ENCODE measurements at places on chromosomes 3 and 15.

GRCh38 chr3:157180262-157180661, 20.3 kb upstream of the CCNL1 start:
- DNase-seq: no peak

DNA sequence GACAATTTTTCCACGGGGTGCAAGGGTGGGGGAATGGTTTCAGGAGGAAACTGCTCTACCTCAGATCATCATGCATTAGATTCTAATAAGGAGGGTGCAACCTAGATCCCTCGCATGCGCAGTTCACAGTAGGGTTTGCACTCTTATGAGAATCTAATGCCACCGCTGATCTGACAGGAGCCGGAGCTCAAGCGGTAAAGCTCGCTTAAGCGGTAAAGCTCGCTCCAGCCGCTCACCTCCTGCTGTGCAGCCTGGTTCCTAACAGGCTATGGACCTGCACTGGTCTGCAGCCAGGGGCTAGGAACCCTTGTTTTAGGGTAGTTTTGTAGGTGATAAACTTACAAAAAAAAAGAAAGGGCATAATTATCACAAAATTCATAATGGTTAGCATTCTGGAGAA, 53.9 kb upstream of the RYR3 start:
- DNase-seq: no peak

DNA sequence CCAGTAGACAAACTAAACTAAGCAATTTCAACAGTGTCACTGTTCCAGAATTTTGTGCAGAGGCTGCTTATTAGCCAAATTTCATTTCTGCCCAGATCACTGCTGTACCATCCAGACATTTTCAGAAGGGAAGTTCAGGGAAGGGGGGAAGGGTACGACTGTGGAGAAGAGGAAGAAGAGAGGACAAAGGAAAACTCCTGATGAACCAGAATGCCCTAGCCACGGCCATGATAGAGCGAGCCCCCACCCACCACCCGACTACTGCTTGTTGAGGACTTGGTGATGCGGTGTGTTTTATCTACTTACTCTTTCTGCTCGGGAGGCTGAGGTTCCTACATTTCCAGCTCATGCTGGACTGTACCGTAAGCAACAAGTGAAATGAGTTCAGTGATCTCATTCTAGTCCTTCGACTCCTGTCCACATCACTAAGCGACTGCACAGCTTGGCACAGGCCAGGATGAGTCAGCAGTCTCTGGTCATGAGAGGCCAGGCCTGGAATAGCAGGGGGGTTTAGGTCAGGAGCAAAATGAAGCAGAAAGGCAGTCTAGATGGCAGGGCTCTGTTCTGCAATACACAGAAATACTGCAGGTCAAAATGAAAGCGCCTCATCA, 330.8 kb downstream of the TIGIT start:
- peak; percentile 88 for DNase-seq

- no peak for DNase-seq
Measured at GRCh38 chr3:34155108-34155507, 356.7 kb downstream of the PDCD6IP start.

DNA sequence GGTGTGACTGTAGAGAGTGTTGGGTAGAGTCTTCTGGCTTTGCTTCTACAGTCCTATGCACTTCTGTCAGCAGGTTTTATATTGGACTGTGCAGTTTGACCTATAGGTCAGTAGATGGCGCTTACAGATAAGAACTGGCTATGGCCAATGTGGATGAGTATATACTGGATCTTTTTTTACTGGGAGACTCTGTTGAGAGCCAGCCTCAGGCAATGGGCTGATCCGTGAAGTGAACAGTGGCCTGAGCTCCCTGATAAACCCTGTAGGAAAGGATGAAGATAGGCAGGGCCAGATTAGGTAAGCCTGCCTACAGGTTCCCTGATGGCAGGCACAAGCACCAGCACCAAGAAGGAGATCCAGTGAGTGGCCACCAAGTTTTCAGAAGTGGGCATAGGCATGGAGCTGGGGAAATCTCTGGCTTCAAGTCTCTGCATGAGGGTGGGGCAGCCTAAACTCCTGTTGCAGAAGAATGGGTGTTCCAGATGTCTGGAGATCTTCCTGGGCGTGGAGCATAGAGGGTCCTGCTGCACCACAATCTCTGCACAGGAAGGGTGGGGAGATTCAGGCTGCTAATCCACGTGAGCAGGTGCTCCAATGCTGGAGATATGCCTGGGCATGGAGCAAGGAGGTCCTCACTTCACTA, 326.0 kb upstream of the SGO1 start:
- DNase-seq: peak; percentile 49

- peak; percentile 98 for DNase-seq
Measured at GRCh38 chr3:46976326-46977190, at the start of gene CCDC12. TSS of gene CCDC12 (minus strand) at chr3:46976745. CDS start at chr3:46976732, 13 bp downstream.

GRCh38 chr3:53140847-53141845, 10.9 kb upstream of the RFT1 start:
- DNase-seq: no peak

DNA sequence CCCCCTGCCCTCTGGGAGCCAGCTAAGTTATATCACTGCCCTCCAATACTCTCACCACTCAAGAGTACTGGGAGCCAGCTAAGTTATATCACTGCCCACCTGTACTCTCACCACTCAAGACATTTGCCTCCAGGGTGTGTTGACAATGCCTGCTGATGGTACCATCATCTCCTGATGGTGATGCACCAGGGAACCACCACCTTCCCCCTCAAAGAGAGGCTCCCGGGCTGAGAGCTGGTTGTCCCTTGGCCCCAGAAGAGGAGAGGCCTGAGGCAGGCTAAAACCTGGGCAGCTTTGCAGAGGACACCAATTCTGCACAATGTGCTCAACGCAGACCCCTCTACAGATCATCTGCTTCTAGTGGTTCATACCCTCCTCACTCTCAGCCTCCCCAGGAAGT, 7.5 kb upstream of the HAPLN3 start:
- DNase-seq: no peak

DNA sequence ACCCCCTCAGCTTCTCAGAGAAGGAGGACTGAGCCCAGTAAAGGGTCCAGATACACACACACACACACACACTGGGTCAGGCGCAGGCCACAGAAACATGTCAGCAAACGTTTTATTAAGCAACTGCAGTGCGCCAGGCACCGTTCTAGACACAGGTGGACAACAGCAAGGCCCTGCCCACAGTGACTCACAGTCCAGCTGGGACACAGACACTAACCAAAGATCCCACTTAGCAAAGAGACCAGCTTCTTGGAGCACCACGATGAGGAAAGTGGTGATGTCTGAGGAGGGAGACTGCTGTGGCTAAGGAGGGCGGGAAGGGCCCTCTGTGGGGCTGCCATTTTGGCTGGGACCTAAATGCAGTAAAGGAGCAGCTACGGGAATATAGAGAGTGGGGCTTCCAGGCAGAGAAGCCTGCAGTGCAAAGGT, 2.8 kb upstream of the VILL start:
- DNase-seq: no peak

DNA sequence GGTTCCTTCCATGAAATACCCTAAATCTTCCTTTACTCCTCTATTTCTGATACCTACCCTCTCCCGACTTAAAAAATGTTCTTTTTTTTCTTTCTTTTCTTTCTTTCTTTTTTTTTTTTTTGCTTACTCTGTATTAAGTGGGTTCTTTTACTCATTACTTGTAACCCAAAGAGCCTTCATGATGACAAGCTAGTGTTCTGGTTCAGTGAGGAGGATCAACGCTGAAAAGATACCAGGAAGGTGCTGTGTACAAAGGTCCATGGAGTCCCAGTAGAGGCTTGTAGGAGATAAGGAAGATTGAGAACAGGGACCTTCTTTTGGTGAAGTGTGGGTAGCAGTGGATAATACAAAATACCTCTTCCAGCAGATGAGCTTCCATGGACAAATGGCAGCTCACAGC, 63.8 kb upstream of the SLC2A2 start:
- no peak for DNase-seq

DNA sequence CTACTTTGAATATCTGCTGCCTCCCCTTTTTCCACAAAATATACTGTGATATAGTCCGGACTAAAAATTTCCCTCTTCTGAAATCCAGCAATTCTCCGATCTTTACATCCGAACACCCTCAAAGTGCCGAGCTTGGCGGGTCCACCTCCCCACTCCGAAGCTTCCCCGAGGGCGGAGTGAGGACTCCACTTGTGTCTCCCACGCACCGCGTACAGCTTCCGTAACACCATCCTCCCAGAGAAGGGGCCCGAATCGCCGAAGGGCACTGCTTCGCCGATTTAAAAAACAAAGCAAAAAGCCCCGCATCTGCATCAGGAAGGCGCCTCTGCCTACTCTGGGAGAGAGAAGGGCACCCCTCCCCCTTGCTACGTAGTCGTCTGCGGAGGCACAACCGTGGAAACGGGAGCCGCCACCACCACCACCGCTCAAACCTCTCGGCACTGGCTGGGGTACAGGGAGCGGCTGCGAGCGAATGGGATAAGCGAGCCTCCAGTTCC, 551 bp downstream of the NCBP2 start:
- DNase-seq: peak; percentile 2

DNA sequence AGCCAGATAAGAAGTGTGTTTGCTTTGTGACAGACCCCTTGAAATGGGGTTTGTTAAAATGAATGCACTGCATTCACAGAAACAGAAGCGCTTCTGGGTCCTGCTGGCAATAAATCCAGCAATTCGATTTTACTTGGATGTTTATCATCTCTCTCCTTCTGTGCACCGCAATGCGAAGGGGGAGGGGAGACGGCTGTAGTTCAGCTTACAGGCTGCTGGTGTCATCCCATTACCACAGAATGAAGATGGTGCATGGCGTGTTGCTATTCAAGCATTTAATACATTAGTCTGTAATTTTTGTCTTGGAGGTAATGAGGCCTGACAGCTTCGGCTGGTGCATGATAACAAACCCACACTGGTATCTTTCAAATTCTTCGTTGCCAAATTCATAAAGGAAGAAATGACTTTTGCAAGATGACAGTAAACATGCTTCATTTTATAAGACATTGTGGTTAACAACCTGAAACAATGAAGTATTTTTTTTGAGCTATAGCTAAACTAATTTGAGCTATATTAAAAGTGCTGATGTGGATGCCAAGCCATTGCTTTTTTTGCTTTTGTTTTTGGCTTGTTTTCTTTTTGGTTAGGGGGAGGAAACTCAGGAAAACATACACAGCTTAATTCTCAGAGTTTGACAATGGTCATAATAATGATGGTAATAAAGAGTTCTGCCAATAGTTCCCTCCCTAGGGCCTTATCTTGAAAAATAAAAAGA, 418.3 kb downstream of the OTOL1 start:
- DNase-seq: no peak

DNA sequence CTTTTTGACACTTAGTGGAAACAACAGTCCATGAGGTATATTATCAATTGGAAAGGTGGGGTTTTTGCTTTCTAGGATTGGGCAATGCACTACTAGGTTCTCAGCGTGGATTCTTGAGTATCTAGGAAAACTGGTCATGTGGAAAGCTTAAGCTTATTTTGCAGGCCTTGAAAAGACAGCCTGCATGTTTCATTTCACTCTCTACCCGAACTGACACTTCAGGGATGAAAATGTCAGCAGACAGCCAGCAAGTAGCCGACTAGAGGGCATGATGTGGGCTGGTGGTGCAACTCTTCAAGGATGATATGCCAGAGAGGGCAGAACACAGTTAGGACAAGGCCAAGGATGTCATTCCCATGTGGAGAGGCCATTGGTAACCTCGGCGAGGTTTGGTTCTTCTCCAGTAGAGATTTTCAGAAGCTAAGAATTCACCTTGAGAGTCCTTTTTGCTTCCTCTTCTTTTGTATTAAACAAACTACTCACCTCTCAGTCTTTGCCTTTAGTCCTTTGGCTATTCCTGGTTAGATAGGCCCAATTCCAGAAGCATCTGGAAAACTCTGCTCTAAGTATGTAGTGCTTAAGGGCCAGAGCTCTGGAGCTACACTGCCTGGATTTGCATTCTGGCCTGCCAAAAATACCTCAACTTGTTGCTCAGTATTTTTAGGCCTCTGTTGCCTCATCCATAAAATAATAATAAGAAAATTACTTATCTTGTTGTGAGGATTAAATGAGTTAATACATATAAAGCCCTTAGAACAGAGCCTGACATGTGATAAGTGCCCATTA, 17.9 kb downstream of the LPP start:
- DNase-seq: no peak

- DNase-seq: no peak
Measured at GRCh38 chr3:42892169-42892568, 13.8 kb upstream of the ZNF662 start.

DNA sequence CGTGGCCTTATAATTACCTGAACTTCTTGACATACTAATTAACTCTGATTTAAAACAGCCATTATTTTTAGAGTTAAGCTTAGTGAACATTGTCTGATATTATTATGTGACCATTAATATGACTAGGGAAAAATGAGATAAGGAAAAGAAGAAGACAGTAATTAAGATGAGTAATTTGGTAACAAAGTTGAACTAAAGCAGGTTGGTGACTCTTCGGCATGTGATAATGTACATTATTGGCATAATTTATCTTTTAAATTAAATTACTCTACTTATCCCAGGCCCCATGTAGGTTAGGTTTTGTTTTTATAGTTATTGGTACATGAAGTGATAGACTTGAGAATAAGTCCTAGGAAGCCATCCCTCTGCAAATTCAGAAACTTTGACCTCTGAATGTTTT, 249.7 kb upstream of the CFAP20DC start:
- DNase-seq: no peak

DNA sequence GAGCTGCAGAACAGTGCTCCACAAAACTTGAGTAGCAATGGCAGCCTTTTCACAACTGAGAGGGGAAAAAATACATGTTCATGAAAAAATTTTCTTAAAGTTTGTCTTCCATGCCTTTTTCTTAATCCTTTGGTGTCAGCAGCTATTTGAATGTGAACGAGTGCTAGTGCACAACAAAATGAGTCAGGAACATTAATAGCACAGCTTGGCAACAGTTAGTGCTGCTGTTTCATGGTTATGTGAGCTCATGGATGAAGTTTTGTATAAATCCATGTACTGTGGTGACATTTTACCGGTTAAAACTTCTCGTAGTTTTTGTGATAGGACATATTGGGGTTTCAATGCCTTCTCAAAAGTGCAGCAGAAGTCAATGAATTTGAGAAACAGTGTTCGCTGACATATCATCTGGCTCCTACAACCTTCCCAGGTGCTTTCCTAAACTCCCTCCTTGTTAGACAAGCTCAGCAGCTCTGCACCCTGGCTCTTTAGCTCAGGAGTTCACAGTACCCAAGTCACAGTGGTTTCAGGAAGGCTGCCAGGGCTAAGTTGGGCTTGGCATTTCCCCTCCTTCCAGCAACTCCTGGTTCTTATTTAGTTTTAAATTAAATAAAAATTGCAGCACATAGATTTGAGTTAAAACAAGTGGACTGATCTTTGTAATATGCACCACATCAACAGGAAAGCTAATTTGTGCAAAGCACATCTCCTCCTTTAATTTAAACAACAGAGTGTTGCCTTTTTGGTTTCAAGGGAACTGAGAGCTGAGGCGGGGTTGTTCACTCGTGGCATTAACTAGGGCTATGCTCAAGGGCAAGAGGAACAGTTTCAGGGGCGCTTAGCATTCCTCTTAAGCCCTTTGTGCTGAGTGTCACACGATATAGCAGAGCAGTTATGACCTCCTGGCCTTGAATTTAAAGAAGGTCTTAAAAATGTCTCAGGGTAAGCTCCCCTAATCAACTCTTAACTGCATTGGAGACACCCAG, 362.8 kb downstream of the CHST2 start:
- no peak for DNase-seq

GRCh38 chr3:9422712-9423424, 25.5 kb downstream of the SETD5 start:
- DNase-seq: peak; percentile 91

Measured in AG09309 (cell line).